ENCODE measurements at places on chromosomes 12 and 14.
A peak's percentile ranks its signal among the peaks of the same experiment; 100 is the strongest.

GRCh38 chr14:53273671-53274072 is 120.5 kb upstream of the DDHD1 start:
- DNase-seq, result no peak

GRCh38 chr12:118682656-118683055 is 298.7 kb upstream of the SRRM4 start:
- no peak for DNase-seq

- DNase-seq, result no peak
These were observed 45.5 kb downstream of the SH2B3 start for GRCh38 chr12:111451232-111451631.

GRCh38 chr14:22689199-22689598 is 45.0 kb upstream of the OR6J1 start:
- DNase-seq, result no peak

DNA sequence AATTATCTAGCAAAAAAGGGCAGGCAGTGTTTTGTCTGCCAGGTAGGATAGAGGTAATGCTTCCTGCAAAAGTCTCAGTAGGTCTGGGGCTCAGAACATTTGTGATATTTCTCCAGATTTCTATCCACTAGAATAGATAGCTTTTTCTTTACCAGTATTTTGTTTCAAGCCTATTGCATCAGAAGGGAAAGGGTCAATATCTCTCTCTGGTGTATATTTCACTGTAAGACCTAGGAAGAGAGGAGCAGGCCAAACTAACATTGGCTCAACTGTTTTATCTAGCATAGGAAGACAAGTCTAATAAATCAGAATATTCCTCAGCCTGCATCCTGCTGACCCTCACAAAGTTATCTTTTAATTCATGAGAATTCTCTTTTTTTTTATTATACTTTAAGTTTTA is 106.7 kb upstream of the DAAM1 start:
- DNase-seq, result no peak

- DNase-seq, result peak; percentile 38
These were observed 2.5 kb downstream of the ANG start for GRCh38 chr14:20690848-20691640.

- DNase-seq, result no peak
These were observed 978.5 kb upstream of the FBXO33 start for GRCh38 chr14:40410708-40411107.

- DNase-seq, result no peak
These were observed 40.6 kb downstream of the PPP1R13B start for GRCh38 chr14:103806805-103807204.

DNA sequence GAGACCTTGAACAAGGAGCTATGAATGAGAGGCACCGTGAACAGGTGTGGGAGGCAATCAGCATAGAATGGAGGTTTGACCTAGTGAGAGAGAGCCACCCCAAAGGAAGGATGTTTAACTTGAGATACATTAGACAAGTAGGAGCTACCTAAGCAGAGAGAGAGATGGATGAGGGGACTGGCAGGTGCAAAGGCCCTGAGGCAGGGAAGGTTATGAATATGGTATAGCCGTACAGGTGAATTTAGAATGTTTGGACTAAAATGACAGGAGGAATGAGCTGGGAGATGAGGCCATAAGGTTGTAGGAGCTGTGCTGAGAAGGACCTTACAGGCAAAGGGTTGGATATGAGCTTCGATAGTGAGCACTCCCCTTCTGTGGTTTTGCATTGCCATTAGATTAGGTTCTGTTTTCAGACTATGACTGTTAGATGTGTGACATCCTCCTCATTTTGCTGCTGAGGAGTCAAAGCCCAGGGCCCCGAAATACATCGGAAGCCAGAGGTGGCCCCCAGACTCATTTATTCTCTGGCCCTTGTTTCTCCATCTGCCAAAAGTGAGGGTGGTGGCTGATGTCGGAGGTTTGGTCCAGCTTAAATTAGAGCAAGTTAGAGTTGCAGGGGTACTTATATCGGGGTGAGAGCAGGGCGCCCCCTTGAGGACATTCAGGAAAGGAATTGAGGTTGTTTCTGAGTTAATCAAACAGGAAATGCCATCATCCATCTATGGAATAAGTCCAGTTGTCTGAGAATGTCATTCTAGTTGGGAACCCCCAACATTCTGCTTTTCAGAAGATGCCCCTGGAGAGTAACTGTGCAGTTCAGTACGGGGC is 29.4 kb downstream of the SLC24A4 start:
- peak; percentile 10 for DNase-seq

DNA sequence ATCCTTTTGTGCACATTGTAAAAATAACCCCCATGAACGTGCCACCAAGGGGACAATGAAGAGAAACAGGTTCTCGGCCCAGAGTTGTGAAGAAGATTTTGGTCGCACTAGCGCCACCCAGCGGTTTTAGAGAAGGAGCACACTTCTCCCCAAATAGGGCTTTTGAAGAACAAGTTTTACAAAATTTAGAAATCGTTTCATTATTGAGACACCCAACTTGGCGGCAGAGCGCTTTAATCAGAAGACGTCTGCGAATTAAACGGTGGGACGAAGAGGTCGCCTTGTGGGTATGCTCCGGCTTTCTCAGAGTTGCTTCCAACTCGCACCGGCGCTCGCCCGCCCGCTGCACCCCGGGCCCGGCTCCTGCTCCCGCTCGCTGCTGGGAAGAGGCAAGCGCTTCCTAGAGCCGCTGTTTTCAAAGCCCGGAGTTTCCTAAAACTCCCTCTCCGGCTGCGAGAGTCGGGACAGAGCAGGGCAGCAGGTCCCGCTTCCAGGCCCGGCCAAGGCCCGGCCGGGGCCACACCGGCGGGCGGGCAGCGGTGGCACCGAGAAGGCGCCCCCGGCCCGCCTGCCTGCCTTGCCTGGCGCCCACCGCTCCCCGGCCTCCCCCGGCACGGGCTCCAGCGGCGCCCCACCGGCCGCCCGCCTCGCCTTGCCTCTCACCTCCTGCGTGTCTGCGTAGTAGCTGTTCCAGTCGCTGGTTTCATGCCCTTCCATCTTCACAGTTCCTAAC is 645 bp downstream of the FOXA1 start:
- peak; percentile 88 for DNase-seq

DNA sequence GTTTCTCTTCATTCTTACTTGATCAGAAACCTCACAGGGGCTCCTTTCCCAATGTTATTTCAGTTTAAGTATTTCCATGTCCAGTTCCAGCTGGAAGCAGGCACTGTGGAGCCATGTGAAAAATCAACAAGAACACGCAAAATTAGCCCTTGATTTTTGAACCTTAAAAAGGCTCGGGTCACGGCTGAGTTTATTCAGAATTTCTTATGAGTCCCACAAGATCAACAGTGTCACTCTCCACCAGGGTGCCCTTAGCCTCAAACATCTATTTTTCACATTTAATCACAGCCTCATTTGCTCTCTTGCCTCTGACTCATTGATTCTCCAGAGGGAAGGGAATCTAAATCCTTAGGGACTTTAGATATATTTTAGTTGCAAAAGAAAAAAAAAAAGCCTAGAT is 157.7 kb upstream of the AVPR1A start:
- DNase-seq, result no peak

DNA sequence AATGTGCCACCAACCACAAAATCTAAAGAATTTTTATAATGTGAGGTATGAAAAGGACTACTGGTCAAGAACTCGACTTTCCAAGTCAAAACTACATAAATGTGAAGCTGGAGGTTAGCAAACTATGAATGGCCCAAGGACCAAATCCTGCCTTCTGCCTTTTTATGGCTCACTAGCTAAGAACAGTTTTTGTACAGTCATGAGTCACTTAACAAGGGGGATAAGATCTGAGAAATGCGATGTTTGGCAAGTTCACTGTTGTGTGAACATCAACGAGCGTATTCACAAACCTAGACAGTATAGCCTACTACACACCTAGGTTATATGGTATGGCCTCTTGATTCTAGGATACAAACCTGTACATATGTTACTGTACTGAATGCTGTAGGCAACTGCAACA is 28.2 kb downstream of the FERMT2 start:
- no peak for DNase-seq

- no peak for DNase-seq
These were observed 2.9 kb downstream of the NEK9 start for GRCh38 chr14:75123991-75124390.

GRCh38 chr12:46219132-46219876 is 49.5 kb downstream of the SLC38A1 start:
- DNase-seq, result no peak

GRCh38 chr12:71195338-71195896 is 37.6 kb upstream of the TSPAN8 start:
- DNase-seq, result peak; percentile 28

GRCh38 chr14:105745433-105746123 is 219.2 kb downstream of the TMEM121 start:
- DNase-seq, result no peak

GRCh38 chr14:99720941-99721791 is 37.1 kb downstream of the CYP46A1 start:
- no peak for DNase-seq

- no peak for DNase-seq
These were observed 11.9 kb upstream of the DNAH10 start for GRCh38 chr12:123750159-123750656.

GRCh38 chr12:53492188-53492587 is 7.1 kb downstream of the MAP3K12 start:
- DNase-seq, result no peak

DNA sequence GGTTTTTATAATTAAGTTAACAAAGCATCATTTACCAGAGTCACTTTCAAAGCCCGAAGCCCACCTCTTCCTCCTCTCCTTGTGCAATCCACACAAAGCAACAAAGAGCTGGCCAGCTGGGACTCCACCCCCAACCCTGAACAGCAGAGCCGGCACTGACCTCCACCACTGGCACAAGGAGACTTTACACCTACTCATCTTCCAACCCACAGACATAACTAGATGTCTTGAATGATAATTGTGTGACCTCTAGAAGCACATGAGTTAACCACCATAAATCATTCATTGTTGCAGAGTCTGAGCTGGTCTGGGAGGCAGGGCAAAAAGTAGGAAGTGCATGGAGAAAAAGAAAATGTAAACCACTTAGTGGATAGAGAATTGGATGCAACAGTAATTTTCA is 72.2 kb downstream of the ST8SIA1 start:
- no peak for DNase-seq

DNA sequence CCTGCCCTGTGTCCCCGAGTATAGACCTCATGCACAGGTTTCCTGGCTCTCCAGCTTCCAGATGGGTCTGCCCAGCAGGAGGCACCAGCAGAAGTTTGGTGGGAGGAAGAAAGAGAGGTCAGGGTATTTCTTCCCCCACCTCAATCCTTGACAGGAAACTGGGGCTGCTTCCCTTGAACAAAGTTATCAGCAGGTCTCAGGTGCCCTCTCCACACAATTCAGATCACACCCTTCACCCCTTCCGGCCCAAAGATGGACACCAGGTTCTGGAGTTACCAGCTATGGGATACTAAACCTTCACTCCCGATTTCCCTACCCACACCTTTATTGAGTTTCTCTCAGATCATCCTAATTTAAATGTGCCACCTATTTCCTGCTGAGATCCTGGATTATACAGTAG is 1.2 kb downstream of the SART3 start:
- DNase-seq, result no peak

DNA sequence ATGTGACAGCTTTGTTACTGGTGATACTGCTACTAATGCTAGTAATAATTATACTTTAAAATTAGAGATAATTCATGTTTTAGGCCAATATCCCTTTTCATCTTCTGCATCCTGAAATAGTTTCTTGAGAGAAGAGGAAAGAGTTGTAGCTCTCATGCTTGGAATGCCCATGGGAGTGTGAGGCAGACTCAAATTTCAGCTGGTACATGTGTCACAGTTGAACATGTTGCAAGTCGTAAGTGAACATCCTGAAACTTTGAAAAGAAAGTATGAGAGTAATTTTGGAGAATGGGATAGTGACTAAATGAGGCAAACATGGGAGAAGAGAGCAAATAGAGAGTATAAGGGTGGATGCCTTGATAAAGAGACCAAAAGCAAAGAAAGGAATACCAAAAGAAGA is 168.0 kb downstream of the TMTC3 start:
- DNase-seq, result no peak

- no peak for DNase-seq
These were observed 48.2 kb downstream of the AREL1 start for GRCh38 chr14:74664717-74665116.

DNA sequence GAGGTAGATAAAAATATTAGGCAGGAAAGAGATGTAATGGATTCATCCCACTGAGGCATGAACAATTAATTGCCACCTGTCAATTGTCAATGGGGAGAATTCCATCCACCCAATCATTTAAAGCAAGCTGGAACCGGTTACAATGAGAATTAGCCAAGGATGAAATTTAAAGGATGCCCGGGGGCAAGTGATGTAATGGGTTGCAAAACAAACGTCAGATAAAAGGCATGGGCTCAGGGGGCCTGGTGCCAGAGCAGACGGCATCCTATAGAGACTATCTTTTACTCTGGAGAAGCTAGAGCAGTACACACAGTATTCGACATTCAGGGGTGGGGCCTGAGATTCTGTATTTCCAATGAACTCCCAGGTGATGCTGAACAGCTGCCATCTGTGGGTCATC is 80.5 kb upstream of the ZFP36L1 start:
- peak; percentile 18 for DNase-seq

GRCh38 chr12:58105225-58106119 is 164.1 kb downstream of the ATP23 start:
- no peak for DNase-seq

GRCh38 chr14:50808053-50808452 is 22.9 kb downstream of the NIN start:
- no peak for DNase-seq

- no peak for DNase-seq
These were observed 233.0 kb downstream of the RGS6 start for GRCh38 chr14:72165229-72165698.

- DNase-seq, result no peak
These were observed 3.9 kb downstream of the MARCHF9 start for GRCh38 chr12:57758552-57759359.

- no peak for DNase-seq
These were observed 42.1 kb downstream of the MAP1LC3B2 start for GRCh38 chr12:116600959-116601918.

GRCh38 chr14:56555921-56556570 is 23.6 kb upstream of the TMEM260 start:
- DNase-seq, result peak; percentile 42

- DNase-seq, result no peak
These were observed 150.0 kb upstream of the RMST start for GRCh38 chr12:97312570-97313135.

DNA sequence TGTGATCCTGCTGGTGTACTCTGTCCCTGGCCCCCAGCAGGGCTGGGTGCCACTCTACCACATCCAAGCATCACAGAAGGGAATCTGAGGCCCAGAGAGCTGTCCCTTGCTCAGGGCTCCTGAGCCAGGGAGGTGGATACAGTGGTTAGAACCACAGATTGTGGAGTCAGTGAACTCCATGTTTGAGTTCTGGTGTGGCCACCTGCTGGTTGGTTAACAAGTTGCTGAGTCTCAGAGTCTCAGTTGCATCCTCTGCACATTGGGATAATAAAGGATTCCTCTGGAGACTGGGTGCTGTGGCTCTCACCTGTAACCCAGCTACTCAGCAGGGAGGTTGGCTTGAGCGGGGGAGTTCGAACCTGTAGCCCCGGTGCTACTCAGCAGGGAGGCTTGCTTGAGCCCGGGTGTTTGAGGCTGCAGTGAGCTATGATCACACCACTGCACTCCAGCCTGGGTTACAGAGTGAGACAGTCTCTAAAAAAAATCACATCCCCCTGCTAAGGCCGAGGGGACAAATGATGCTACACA is 39.4 kb downstream of the MVK start:
- DNase-seq, result no peak

All from COR-L47 (cell line).